ENCODE measurements at places on chromosomes 11 and 22.

DNA sequence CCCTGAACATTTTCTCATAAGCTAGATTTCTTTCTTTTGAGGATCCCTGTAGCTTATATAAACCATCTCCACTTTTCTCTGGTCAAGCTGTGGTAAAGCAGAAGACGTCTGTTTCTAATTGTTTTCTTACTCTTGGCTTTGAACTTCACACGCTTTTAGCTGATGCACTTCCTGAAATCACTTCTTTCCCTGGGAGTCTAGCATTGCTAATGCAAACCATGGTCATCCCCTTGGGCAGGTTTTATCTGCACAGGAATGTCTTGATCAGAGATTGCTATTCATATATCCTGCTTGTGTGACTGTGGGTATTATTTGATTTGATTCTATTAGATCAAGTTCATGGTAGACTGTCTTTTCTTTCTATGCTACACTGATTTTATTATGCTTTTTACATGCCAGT lies 199.2 kb upstream of the POU2AF2 start:
- no peak for DNase-seq

- no peak for DNase-seq
These were observed 551 bp downstream of the DBX1 start for GRCh38 chr11:20159466-20160381.

- DNase-seq: no peak
These were observed 17.6 kb downstream of the RNF185 start for GRCh38 chr22:31177420-31178162.

GRCh38 chr11:131375915-131376314 lies 5.5 kb downstream of the NTM start:
- no peak for DNase-seq

DNA sequence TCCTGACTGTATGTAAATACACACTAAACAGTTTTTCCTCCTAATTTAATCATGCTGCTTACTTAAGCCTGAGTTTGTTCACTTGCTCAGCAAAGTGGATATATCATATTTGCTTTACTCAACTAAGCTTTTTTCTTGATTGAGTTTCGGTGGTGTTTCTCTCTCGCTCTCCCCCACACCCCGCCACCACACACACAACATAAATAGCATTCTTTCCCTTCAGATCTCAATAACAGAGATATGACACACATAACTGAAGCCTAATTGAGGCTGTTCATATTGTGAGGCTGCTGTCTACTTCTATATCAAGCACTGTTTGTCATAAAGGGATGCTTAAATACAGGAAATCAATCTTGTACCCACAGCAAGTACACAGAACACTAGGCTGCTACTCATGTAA lies 364.9 kb downstream of the FAT3 start:
- no peak for DNase-seq

DNA sequence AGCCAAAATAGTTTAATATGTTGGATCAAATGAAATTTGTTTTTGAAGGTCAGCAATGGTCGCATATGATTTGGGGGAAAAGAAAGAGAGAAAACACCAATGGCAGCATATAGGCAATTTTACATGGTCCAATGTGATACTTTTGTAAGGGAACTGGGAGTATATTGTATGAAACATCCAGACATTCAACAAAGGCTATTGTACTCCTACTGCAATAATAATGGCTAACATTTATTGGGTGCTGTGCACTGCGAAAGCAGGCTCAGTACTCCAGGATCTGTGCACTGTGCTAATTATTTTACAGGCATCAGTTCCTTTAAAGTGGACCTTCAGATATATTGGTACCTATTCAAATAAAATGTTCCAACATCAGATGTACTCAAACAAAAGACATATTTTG lies 5.9 kb upstream of the OR10V1 start:
- no peak for DNase-seq

GRCh38 chr11:60100516-60100915 lies 12.1 kb downstream of the MS4A2 start:
- DNase-seq: no peak

- DNase-seq: no peak
These were observed 9.8 kb upstream of the TSSC4 start for GRCh38 chr11:2390725-2391151.

- no peak for DNase-seq
These were observed 1.0 kb upstream of the RAB3IL1 start for GRCh38 chr11:61918251-61918937.

GRCh38 chr11:8251616-8252295 lies 11.9 kb downstream of the LMO1 start:
- no peak for DNase-seq

- no peak for DNase-seq
These were observed 3.6 kb downstream of the BCL9L start for GRCh38 chr11:118921929-118922744.

- no peak for DNase-seq
These were observed 143.3 kb upstream of the MTMR2 start for GRCh38 chr11:96067160-96067559.

GRCh38 chr11:43868852-43869567 lies 11.6 kb upstream of the ALKBH3 start:
- no peak for DNase-seq

GRCh38 chr11:118275176-118275575 lies 11.1 kb upstream of the MPZL2 start:
- no peak for DNase-seq

DNA sequence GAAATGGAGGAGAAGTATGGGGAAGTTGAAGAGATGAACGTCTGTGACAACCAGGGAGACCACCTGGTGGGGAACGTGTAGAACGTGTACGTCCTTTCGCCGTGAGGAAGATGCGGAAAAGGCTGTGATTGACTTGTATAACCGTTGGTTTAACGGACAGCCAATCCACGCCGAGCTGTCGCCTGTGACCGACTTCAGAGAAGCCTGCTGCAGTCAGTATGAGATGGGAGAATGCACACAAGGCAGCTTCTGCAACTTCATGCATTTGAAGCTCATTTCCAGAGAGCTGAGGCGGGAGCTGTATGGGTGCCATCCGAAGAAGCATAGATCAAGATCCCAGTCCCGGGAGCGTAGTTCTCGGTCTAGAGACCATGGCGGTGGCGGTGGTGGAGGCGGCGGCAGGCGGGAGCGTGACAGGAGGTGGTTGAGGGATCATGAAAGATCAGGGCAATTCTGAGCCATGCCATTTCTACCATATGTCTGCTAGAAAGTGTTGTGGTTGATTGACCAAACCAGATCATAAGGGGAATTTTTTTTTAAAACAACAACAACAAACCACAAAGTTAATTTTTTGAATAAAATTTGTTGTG lies 36.8 kb upstream of the PHOX2A start:
- no peak for DNase-seq

- no peak for DNase-seq
These were observed 22.2 kb downstream of the RASSF10 start for GRCh38 chr11:13031349-13031748.

DNA sequence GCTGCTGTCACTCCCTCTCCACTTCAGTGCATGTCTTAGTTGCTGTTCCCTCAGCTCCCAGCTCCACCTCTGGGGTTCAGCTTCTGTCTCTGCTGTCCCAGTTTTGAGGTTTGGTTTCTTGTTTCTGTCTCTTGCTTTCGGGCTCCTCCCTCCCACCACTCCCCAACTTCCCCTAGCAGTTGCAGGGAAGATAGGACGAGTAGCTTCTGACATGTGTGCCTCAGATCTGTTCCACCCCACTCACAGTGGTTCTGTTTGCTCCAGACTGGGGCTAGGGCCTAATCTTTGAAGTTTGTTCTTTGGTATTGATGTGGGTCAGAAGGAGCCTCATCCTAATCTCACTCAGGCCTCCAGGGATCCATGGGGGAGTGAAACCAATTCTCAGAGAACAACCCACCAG lies 2.6 kb upstream of the RRM1 start:
- no peak for DNase-seq
